Left lung (tissue), 14 donors: ENCODE measurements at places on chromosomes 3 and 15. TPM values are rescaled to one million over a fixed set of nuclear protein-coding genes. Genes with fewer than 3 reads are reported as not detected.
A peak's percentile ranks its signal among the peaks of the same experiment; 100 is the strongest.

The NCEH1 gene
- 2.8 TPM for polyA plus RNA-seq

The CD200R1 gene
- polyA plus RNA-seq, result 1.5 TPM

The SH3GL3 gene
- polyA plus RNA-seq, result 13.4 TPM

DNA sequence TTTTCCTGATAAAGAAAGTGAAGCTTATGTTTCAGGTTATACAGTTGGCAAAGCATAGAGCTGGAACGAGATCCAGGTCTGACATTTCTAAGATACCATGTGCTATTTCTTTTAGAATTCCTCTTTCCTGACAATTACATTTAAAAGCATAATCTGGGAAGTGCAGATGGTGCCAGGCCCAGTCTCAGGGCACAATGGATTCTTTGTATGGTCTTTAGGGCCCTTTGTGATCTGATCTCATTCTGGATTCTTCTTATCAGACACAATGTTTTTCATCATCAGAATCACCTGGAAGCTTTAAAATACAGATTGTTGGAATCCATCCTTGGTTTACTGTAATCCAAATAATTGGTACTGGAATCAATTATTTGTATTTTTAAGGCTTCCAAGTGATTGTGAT lies 18.6 kb upstream of the GLCE start:
- DNase-seq, result no peak

DNA sequence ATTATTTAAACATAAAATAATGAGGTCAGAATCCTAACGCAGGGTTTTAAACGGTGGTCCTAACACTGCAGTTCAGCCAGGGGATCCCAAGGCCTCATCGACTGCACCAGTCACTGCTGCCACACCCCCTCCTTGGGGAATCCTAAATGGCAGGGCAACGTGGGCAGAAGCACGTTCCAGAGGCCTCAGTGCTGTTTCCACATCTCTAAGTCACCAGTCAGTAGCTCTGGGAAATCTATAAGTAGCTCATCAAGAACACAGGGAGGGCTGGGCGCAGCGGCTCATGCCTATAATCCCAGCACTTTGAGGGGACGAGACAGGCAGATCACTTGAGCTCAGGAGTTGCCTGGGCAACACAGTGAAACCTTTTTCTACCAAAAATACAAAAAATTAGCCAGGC lies 47.5 kb downstream of the PRTG start:
- no peak for DNase-seq

DNA sequence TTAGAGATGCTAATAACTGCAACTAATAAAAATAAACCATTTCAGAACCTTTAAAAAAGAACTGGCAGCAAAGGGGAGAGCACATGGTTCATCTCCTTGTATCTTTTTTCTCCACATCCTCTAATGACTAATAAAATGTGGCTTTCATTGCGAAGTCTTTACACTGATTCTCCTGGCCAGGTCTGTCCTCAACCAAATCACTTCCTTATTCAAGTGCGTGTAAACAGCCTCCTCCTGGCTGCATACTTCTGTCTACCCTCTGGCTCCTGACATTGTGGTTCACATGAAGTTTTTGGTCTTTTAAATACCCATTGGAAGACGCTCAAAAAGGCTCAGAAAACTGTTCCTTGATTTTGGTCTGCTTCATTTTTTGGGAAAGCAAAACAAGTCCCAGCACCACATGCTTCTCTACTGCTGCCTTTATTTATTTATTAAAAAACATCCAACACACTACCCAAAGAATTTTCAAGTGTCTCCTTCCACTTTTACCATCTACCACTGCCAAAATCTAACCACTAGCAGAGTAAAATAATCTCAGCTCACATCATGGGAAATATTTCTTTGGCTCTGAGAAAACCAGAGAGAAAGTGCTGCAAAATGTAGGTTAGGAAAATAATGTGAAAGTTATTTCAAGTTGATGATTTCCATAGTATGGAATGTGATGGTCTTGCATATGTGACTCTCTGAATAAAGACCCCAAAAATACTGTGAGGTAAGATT lies 85.1 kb downstream of the EFL1 start:
- no peak for DNase-seq

- DNase-seq, result no peak
Observed at GRCh38 chr3:57030721-57031120, 29.7 kb upstream of the SPATA12 start.

GRCh38 chr3:111864821-111865656 lies 6.0 kb downstream of the PHLDB2 start:
- peak; percentile 28 for DNase-seq
